ENCODE measurements at places on chromosomes 1 and 21.

- DNase-seq, result no peak
Measured at GRCh38 chr21:33974513-33975468, 59.2 kb upstream of the ATP5PO start.

GRCh38 chr1:164608651-164609057 is 49.7 kb downstream of the PBX1 start:
- DNase-seq, result no peak

DNA sequence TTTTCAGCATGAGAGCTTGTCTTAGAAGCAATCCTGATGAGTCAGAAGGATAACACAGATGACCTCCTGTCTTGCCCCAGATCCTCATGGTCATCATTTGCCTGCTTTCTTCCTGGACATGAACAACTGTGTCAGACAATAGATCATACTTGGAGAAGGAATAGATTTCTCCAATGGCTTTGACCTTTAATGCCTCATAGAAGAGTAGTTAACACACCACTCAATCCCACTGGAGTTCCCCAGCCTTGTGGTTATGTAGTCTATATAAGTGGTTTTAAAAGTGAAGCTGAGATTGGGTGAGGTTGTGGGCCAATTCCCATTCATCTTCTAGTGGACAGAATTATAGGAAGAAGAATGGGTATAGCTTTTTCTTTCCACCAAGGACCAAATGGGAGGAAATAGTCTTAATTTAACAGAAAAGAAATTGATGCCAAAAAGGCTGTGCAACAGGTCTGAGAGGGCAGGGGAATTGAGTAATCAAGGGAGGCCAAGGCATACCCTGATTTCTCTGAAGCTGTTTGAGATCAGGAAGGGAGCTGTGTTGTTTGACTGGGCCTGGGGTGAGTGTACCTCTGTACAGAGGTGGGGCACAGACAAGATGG is 14.4 kb downstream of the PRCC start:
- no peak for DNase-seq

GRCh38 chr1:169694304-169695075 is 16.9 kb downstream of the SELL start:
- no peak for DNase-seq

DNA sequence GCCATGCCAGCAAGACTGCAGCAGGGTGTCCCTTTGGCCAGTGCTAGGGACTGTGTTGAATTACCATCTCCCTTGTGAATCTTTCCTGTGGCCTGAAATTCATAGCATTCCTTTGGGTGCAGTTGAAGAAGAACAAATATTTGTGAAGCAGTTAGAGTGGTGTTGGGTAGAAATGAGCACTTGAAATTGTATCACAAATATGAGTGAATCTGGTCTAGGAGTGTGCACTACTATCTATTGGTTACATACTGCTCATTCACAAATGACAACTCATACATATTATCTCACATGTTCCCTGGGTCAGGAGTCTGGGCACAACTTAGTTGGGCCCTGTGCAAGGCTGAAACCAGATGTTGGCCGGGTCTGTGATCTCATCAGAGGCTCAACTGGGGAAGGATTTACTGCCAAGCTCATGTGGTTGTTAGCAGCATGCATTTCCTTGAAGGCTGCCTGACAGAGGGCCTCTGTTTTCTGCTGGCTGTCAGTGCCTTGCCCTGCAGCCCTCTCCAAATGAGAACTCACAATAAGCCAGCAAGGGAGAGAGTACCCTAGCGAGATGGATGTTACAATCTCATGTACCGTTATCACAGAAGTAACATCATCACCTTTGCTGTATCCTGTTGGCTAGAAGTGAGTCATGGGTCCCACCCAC is 23.8 kb downstream of the AJAP1 start:
- DNase-seq, result no peak

DNA sequence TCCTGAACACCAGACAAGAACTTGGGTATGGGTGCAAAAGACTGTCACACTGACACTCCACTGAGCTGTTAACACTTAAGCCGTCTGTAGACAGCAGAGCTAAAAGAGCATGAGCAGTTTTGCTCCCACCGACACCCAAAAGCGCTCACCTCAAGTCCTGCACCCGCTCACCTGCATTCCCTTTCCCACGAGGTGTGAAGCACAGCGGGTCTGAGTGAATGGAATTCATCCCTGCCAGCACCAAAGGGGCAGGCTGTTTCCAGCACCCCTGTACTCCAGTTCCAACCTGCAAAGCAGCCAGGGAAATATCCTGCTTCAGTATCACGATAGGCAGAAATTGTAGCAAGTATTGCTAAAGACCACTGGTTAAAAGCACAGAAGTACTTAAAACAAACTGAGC is 28.8 kb downstream of the KRTAP21-3 start:
- DNase-seq, result no peak

DNA sequence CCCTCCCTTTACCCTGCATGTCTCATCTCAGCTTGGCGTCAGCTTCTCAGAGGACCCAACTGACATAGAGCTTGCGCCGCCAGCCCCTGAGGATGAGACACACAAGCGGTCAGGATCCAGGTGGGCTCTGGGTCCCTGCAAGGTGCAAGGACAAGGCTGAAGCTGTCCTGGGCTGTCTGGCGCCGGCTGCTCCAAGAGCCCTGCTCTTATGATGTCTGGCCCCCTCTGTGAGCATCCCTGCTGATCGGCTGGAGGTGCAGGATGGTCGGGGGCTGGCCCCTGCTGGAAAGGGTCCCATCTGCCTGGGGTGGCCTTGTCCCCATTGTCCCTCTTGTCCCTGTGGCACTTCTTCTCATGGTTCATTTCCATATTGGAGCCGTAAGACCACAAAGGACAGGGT is 479.0 kb downstream of the NPHP4 start:
- DNase-seq, result no peak

DNA sequence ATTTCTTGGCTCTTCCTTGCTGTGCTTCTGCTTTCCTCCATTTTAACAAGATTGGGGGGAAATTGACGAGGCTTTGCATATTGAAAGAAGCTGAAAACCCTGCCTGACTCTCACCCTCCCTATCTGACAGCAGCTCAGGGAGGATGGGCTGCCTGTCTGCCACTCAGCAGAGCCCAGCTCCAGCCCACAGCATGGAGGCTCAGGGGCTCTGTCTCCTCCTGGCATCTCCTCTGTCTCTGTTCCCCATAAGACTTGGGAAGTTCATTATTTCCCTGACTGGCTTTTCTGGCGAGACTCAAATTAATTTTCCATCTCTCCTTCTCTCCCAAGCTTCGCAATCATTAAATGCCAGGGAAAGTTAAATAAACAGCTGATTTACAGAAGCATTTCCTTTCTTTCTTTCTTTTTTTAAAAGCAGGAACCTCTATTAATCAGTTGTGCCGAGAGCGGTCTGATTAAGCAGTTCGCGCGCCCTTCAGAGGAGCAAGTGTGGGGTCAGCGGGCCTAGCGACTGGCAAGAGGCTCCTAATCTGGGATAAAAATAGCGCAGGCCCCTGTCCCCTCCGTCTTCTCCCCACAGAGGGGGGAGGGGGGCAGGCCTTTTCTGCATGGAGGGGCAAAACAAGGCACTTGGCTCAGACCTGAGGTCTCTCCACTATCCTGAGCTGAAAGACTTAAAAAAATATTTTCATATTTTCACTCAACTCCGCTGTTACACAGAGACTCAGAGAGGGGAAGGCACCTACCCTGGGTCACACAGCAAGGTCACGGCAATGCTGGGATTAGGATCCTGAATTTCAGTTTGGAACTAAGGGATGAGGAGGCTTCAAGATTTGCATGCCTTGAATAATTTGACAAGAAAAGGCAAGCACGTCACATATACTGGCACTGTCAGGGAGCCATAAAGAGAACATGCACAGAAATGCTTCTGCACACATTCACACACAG is 170.4 kb downstream of the ACTL8 start:
- DNase-seq, result no peak

GRCh38 chr1:199174336-199174735 is 535.5 kb downstream of the PTPRC start:
- DNase-seq, result no peak

- DNase-seq, result no peak
Measured at GRCh38 chr1:80582980-80583379, 1217.8 kb upstream of the ADGRL2 start.

GRCh38 chr1:235919833-235920441 is 53.2 kb upstream of the LYST start:
- no peak for DNase-seq

DNA sequence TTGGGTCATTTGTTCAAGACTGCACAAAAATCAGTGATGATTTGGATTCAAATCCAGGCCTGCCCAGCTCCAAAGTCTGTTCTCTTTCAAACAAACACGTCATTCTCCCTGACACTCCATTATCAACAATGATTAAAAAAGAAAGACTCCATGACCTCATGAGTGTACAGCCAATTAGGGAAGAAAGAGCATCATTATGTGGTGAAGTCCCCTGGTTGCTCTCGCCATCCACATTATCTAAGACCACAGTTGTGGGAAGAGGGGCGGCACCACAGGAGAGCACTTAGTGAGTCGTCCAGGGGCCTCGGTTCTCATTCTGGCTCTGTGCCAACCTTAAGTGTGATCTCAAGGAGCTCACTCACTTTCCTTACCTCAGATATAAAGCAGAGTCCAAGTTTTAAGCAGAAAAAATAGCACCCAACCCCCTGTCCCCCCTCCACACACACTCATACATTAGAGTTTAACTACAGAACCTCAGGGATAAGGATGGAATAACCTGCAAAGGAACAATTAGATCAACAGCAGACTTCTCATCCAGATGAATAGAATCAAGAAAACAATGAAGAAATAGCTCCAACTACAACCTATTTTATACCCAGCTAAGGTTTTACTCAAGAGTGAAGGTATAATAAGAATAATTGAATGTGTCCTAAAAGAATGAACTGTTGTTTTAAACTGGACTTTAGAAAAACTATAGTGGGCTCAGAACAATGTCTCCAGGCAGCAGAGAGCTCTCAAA is 47.8 kb downstream of the COL6A1 start:
- no peak for DNase-seq

GRCh38 chr1:97849345-97850340 is 71.2 kb downstream of the DPYD start:
- no peak for DNase-seq

- no peak for DNase-seq
Measured at GRCh38 chr1:47214549-47214948, 17.5 kb downstream of the TAL1 start.

GRCh38 chr1:205028924-205029323 is 14.1 kb upstream of the CNTN2 start:
- no peak for DNase-seq

- DNase-seq, result no peak
Measured at GRCh38 chr1:9601942-9602793, 13.5 kb downstream of the TMEM201 start.

GRCh38 chr21:33543505-33544129 is 779 bp downstream of the SON start:
- peak; percentile 70 for DNase-seq

DNA sequence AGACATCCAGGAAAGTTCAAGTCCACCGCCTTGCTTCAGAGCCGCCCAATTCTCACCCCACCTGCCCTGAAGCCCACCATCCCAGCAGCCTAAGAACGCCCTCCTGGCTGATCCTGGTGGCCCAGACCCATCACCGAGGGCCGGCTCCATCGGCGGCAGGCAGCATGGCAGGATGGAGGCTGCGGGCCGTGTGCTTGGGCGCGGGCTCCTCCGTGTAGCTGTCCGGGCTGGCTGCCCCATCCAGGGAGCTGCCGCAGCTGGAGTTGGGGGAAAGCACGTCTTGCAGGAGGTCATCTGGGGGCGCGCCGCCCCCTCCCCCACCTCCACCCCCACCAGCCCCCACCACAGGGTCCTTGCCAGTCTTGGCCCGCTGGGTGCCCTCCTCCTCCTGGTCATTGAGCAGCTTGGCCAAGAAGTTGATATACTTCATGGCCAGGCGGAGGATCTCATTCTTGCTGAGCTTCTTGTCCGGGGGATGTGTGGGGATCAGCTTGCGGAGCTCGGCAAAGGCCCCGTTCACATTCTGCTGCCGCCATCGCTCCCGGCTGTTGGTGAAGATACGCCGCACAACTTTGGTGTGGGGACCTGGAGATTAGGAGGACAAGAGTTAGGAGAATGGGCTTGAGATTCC is 12.3 kb downstream of the TAL1 start:
- DNase-seq, result no peak

GRCh38 chr1:29197590-29197924 is 15.9 kb upstream of the SRSF4 start:
- peak; percentile 2 for DNase-seq

- no peak for DNase-seq
Measured at GRCh38 chr1:34743775-34744174, 11.1 kb upstream of the GJB5 start.

DNA sequence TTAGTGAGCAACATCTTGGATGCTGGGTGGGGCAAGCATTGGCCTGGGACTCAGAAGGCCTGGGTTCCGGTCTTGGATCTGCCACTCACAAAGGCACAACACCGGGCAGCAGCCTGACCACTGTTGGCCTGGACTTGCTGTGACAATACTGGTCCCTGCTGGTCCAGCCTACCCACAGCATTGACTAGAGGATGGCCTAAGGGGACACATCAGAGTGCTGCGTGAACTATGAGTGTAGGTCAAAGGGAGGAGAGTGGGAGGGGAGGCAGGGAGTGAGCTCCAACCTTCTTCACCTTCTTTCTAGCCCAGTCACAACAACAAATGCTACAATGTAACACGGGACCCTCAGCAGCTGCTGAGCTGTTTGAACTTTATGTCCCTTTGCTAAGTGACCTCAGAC is 31.1 kb downstream of the TMEM50A start:
- no peak for DNase-seq

DNA sequence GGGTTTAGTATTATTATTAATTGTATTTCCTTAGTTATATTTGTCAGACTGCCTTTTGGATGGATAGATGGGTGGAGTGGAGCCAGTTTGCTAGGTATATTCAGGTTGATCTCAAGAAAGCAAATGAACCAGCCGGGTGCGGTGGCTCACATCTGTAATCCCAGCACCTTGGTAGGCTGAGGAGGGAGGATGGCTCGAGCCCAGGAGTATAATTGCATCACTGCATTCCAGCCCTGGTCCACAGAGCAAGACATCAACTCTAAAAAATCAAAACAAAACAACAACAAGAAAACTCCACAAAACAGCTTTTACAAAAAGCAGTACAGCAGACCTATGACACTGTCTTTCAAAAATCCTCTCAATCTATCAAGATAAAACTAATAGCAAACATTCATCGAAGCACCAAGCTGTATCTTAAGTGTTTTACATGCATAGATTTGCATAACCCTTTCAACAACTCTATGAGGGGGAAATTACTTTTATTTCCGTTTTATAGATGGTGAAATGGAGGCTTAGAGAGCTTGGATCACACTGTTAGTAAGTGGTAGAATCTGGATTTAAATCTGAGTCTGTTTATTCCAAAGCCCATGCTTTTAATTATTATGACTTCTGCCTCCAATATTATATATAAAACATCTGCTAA is 25.5 kb downstream of the KMO start:
- DNase-seq, result no peak

- DNase-seq, result peak; percentile 32
Measured at GRCh38 chr1:156281281-156281680, 1.3 kb downstream of the SMG5 start.

DNA sequence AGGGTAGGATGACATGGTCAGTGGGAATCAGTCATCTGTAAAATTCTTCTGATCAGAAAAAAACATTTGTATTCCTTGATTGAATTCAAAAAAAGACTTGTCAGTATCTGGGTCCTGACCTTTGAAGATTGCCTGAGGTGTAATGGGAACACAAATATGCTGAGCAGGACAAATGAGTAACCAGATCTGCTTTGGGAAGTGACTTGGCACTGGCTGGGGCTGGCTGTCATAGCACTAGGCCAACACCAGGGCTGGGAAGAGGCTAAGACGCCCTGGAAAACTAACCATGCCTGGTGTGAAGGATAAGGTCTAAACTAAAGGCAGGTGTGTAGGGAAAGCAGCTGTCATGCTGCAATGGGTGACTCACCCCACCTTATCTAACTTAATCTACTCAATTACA is 452.9 kb upstream of the BEND5 start:
- no peak for DNase-seq

- DNase-seq, result no peak
Measured at GRCh38 chr1:244324176-244324883, 127.4 kb downstream of the ADSS2 start.

- DNase-seq, result peak; percentile 71
Measured at GRCh38 chr1:27668808-27669723, 2.9 kb downstream of the IFI6 start.
